Stomach (tissue), 19 donors: ENCODE measurements at places on chromosomes 7 and 10. TPM values are rescaled to one million over a fixed set of nuclear protein-coding genes. Genes with fewer than 3 reads are reported as not detected.

DNA sequence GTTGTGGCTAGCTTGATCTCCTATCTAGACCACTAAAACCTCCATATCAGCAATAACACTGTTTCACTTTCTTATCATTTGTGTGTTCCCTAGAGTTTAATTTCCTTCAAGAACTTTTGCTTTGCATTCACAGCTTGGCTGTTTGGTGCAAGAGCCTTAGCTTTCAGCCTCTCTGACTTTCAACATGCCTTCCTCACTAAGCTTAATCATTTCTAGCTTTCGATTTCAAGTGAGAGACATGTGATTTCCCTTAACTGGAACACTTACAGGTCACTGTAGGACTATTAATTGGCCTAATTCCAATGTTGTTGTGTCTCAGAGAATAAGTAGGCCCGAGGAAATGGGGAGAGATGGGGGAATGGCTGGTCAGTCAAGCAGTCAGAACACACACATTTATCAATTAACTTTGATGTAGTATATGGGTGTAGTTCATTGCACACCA is 10.6 kb upstream of the BPGM start:
- no peaks in the 10 kb centered on the region for H3K36me3 ChIP-seq
- no peak for DNase-seq
- no peak overlapping the region for H3K4me3 ChIP-seq
- H3K27me3 ChIP-seq: no peaks in the 10 kb centered on the region
- H3K4me1 ChIP-seq: no peaks in the 10 kb centered on the region

GRCh38 chr10:20776384-20777118 is 120.6 kb downstream of the NEBL start:
- no peaks in the 10 kb centered on the region for H3K27me3 ChIP-seq
- H3K27ac ChIP-seq: no peak overlapping the region
- H3K4me1 ChIP-seq: no peaks in the 10 kb centered on the region
- DNase-seq: no peak

DNA sequence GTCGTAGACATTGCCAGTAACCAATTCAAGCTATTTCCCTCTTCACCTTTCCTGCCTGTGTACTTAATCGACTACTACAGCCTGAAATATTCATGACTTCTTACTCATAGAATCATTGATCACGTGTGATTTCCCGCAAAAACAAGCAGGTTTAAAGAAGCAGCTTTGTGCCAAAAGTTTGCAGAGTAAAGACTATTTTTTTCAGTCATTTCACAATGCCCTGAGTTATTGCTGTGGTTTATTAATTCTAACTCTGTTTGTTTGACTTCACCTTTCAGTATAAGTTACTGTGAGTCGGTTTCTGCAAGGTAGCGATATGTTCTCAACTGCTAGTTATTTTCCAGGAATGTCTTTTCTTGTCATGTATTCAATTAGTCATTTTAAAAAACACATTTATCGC is 995.3 kb downstream of the SORCS1 start:
- no peaks in the 10 kb centered on the region for H3K4me1 ChIP-seq
- no peak overlapping the region for H3K27ac ChIP-seq
- DNase-seq: no peak

DNA sequence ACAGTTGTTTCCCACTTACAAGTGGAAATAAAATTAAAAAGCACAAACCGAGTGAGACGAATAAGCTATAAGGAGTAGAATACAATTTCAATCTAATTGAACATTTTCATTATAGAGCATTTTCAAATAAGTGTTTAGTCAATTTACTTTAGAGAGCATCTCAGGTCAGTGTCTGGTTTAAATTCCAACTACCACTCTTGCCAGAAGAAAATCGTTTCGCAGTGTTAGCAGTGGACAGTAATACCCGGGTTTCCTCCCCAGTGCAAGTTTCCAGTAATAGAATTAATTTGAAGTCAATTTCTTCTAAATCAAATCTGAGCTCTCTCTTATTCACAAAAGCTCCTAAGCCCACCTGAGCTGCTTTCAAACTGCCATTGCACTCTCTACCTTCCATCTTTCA is 45.7 kb downstream of the CREB3L2 start:
- peaks cover 5% of the 10 kb centered on the region for H3K36me3 ChIP-seq
- no peak for DNase-seq
- no peaks in the 10 kb centered on the region for H3K27me3 ChIP-seq

DNA sequence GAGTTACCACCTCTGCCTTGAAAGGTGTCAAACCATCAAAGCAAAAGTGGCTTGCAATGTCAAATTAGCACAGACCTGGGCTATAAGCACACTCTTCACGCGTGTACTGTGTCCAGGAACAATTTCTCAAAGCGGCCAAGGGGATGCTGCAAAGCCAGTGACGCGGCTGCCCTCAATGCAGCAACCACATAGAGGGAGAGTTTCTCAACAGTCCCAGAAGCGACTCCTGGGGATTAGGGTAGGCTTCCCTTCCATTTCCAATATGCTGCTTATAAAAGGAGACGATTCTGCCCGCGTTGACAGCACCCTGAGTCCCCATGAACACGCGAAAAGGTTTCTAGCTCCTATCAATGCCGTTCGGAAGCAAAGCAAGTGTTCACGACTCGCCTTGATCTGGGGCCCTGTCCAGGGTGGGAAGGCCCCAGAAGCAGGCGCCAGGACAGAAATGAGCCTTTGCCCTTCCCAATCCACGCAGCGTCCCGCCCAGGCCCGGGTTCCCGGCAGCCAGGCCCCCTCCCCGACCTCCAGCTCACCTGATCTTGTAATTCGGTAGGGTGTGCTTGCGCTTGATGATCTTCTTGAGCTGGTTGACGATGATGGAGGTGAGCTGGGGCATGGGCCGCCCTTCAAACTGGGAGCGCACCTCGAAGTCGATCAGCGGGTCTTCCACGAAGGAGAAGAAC is 1.3 kb downstream of the PDZD8 start:
- peaks cover 52% of the 10 kb centered on the region for H3K4me1 ChIP-seq
- peak overlapping the region; percentile 96 for H3K4me3 ChIP-seq
- H3K36me3 ChIP-seq: no peaks in the 10 kb centered on the region
- DNase-seq: peak; percentile 79
- peak overlapping the region; percentile 99 for H3K27ac ChIP-seq

GRCh38 chr7:150964593-150965111 is 13.5 kb downstream of the KCNH2 start:
- peaks cover 72% of the 10 kb centered on the region for H3K4me1 ChIP-seq
- H3K27me3 ChIP-seq: no peaks in the 10 kb centered on the region
- H3K4me3 ChIP-seq: no peak overlapping the region
- H3K27ac ChIP-seq: peak overlapping the region; percentile 72
- no peaks in the 10 kb centered on the region for H3K36me3 ChIP-seq

GRCh38 chr7:120994512-120995410 is 6.2 kb downstream of the CPED1 start:
- peaks cover 55% of the 10 kb centered on the region for H3K4me1 ChIP-seq
- no peaks in the 10 kb centered on the region for H3K36me3 ChIP-seq
- H3K4me3 ChIP-seq: no peak overlapping the region
- peak overlapping the region; percentile 82 for H3K27ac ChIP-seq

- H3K4me1 ChIP-seq: no peaks in the 10 kb centered on the region
- no peaks in the 10 kb centered on the region for H3K27me3 ChIP-seq
- no peaks in the 10 kb centered on the region for H3K36me3 ChIP-seq
- H3K27ac ChIP-seq: no peak overlapping the region
- DNase-seq: peak; percentile 37
- no peak overlapping the region for H3K4me3 ChIP-seq
These were observed 34.6 kb downstream of the ANXA8 start for GRCh38 chr10:47449102-47449978.

DNA sequence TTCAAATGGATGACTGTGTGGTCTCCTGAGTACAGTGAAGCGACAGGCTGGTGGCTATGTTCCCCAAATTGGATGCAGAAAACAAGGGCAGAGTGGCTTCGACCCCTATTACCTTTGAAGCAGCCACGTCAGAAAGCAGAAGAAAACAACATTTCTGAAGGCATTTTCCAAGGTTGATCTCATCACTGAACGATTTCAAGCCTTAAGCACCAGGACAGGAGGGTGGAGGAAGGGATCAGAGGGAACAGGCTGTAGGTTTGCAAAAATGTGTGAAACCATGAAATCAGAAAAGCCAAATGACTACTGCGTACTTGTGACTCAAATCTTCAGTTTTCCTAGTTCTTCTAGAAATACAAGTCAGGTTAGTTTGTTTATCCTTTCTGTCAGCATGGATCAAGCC is 181.0 kb upstream of the TMEM106B start:
- no peaks in the 10 kb centered on the region for H3K36me3 ChIP-seq
- H3K4me1 ChIP-seq: no peaks in the 10 kb centered on the region
- no peak for DNase-seq
- H3K27ac ChIP-seq: no peak overlapping the region
- no peak overlapping the region for H3K4me3 ChIP-seq

DNA sequence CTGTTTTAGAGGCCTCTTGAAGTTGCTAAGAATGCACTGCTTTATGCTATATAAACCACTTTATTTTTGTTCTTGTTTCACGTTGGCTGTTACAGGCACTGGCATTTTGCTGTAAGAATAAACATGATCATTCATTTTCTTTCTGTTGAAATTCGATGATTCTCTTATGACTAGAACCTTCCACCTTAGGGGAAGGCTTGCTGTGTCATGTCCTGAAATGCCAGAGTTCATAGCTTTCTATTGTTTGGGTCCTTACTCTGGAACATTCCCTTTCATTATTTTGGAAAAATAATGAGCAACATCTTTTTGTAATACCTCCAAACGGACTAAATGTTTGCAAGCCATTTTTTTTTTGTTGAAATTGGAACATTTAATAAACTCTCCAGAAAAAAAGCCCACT is 495.1 kb upstream of the POT1 start:
- no peak overlapping the region for H3K4me3 ChIP-seq
- no peak overlapping the region for H3K27ac ChIP-seq
- no peak for DNase-seq
- H3K27me3 ChIP-seq: no peaks in the 10 kb centered on the region
- no peaks in the 10 kb centered on the region for H3K36me3 ChIP-seq
- no peaks in the 10 kb centered on the region for H3K4me1 ChIP-seq

DNA sequence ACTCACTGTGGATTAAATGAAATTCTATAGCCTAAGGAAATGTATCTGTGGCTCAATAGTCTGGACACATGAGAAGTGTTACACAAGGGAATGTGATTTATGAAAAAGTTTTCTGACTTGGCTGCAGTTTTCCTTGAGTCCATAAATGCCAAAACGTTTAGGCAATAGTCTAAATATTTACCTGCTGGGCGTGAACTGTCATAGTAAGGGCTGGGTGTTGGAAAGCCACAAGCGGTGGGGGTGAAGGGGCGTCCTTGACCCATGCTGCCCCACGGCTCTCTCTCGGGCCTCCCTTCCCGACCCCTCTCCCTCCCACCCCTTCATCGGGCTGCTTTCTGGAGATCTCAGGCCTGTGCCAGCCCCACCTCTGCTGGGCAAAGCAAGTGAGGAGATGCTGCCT is 223.7 kb downstream of the BUB3 start:
- no peak overlapping the region for H3K4me3 ChIP-seq
- no peaks in the 10 kb centered on the region for H3K27me3 ChIP-seq
- no peak for DNase-seq
- H3K36me3 ChIP-seq: no peaks in the 10 kb centered on the region
- peaks cover 5% of the 10 kb centered on the region for H3K4me1 ChIP-seq

DNA sequence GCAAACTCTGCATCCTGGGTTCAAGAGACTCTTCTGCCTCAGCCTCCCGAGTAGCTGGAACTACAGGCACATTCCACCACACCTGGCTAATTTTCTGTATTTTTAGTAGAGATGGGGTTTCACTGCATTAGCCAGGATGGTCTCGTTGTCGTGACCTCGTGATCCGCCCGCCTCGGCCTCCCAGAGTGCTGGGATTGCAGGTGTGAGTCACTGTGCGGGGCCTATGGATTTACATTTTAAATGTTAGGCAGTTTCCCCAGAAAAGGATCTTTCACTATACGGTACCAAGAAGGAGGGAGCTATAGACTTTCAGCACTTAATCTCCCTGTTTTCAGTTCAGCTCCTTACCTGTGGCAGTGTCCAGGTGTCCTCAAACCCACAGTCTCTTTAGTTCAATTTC is 50.8 kb downstream of the SIRT1 start:
- no peak overlapping the region for H3K4me3 ChIP-seq
- no peaks in the 10 kb centered on the region for H3K27me3 ChIP-seq
- peaks cover 26% of the 10 kb centered on the region for H3K36me3 ChIP-seq
- DNase-seq: no peak
- no peak overlapping the region for H3K27ac ChIP-seq

- H3K4me1 ChIP-seq: no peaks in the 10 kb centered on the region
- H3K27ac ChIP-seq: no peak overlapping the region
- H3K4me3 ChIP-seq: no peak overlapping the region
- no peak for DNase-seq
- H3K27me3 ChIP-seq: peaks cover under 1% of the 10 kb centered on the region
- H3K36me3 ChIP-seq: no peaks in the 10 kb centered on the region
These were observed 313.2 kb downstream of the PRPF18 start for GRCh38 chr10:13899941-13900340.

DNA sequence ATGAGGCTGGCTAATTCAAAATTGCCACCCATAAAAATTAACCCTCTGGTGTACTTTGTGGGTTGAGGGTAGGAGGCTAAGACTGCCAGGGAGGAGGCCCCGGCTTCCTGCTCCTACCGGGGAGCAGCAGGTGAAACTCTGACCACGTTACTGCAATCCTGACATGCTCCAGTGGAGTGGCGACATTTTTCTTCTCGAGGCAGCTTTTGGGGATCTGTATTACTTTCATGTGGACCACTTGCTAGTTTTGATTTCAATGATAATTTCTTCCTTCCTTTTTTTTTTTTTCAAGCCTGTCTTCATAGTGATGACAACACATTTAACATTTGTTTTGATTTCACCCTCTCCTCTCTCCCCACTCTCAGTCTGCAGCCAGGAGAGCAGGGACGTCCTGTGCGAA is 14.6 kb downstream of the GATA3 start:
- H3K27ac ChIP-seq: no peak overlapping the region
- DNase-seq: no peak
- H3K4me1 ChIP-seq: no peaks in the 10 kb centered on the region
- H3K36me3 ChIP-seq: no peaks in the 10 kb centered on the region
- H3K4me3 ChIP-seq: no peak overlapping the region
- H3K27me3 ChIP-seq: no peaks in the 10 kb centered on the region

DNA sequence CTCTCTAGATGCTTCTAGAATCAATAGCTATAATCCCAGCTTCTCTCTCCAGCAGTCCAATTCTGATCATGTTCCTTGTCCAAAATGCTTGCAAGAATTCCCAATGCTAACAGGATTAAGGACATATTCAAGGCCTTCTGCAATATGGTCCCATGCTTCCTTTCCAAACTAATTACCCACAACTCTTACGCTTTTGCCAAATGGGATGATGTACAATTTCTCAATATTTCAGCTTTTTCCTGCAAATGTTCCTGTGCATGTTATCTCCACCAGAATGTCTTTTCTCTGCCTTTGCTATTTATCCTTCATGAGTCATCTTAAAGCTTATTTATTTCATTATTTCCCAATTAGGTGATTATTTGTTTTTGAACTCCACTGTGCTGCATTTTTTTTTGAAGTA is 556.4 kb downstream of the SORCS1 start:
- H3K36me3 ChIP-seq: no peaks in the 10 kb centered on the region
- H3K4me3 ChIP-seq: no peak overlapping the region
- H3K27ac ChIP-seq: no peak overlapping the region
- no peaks in the 10 kb centered on the region for H3K27me3 ChIP-seq
- no peak for DNase-seq

MRC1 gene
- 50.3 TPM for total RNA-seq

CRTAC1 gene
- total RNA-seq: 7.2 TPM

SPOCK2 gene
- 17.4 TPM for total RNA-seq

MMP21 gene
- total RNA-seq: not detected

FAM25A gene
- not detected for total RNA-seq

LRRC17 gene
- total RNA-seq: not detected
